Activated CD8-positive, alpha-beta T cell treated with anti-CD3 and anti-CD28 coated beads, Interleukin-2, amount 10 ng/mL, durations not matched to agents 7 days and 5 days (primary cell): ENCODE measurements at places on chromosomes 13 and 19. TPM values are rescaled to one million over a fixed set of nuclear protein-coding genes. Genes with fewer than 3 reads are reported as not detected.

Gene KLK10
- not detected for total RNA-seq

Gene TSKS
- 1.1 TPM for total RNA-seq

Gene DENND1C
- total RNA-seq, result 94.1 TPM

Gene PGLYRP2
- total RNA-seq, result not detected

Gene LGALS7
- total RNA-seq, result not detected

Gene SOX1
- not detected for total RNA-seq

Gene PTOV1
- 78.8 TPM for total RNA-seq

Gene TMIGD2
- total RNA-seq, result 35.9 TPM

Gene S1PR2
- total RNA-seq, result 3.5 TPM

Gene F7
- not detected for total RNA-seq

Gene ZIC2
- total RNA-seq, result not detected

Gene ARMC6
- total RNA-seq, result 35.4 TPM

Gene ADGRL1
- total RNA-seq, result 7.7 TPM

Gene IRS2
- 3.3 TPM for total RNA-seq

Gene KRI1
- 64.0 TPM for total RNA-seq

GRCh38 chr13:35727881-35728280 lies 251.4 kb upstream of the MAB21L1 start:
- no peak for DNase-seq

DNA sequence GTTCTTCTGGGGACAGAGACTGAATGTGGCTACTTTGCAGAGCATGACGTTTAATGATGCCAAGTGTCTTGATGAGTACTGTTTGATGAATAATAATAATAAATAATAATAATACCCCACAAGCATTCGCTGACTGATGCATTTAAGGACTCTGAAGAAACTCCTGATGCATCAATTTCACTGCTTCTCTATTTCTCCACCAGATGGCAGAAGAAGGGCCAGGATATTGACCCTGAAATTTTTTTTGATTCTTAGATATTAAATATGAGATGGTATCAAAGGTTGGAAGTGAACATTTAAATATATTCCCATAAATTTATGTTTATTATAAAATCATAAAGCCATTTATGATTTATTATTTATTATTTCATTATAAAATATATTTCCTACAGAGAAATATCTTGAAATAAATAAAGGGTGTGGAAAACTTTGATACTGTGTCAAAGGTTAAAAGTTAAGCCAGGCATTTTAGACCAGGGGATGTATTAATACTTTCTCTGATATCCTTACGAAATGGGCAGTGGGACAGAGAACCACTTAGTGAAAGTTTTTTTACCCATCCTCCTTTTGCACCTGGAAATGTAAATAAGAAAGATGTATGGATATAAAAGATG lies 170.9 kb downstream of the LACC1 start:
- no peak for DNase-seq

DNA sequence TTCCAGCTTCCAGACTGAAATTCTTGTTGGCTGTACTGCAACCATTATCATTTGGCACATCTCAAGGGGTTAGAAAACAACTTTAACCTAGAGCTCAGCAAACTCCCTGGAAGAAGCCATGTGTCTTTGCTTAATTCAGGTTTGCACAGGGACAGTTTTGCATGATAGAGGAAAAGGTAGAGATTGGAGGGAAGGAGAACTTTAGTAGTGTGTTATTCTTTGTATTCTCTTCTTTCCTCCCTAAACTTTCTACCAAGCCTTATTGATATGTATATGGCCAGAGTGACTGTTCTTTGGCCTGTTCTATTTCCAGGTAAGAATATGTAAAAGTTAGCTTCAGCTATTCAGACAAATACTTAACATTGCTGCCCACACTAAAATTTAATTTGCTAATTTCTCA lies 53.1 kb downstream of the UGGT2 start:
- no peak for DNase-seq

DNA sequence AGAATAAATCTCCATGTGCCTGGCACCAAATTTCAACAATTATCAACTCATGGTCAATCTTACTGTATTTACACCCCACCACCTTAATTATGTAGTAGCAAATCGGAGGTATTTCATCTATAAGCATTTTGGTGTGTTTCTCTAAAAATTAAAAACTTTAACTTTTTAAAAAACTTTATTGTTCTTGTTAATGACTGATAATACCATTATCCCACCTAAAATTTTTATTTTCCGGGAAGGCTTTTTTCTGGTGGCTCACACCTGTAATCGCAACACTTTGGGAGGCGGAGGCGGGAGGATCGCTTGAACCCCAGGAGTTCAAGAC lies 453 bp upstream of the PDCD2L start:
- no peak for DNase-seq

DNA sequence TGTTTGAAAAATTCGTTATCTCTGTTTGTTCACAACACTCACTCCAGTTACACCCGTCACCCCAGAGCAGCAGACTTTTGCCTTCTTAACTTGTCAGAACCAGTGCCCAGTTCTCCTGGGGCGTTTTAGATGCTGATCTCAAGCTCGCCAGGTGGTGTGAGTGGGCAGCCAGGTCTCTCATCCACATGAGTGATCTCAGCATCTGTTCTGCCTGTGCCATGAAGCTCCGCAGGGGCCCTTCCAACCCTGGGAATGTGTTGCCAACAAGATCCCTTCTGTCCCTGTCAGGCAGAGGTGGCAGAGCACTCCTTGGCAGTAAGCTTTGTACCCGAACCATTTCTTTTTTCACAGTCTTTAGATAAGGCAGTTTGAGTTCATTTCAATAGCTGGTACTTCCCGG lies 896.5 kb downstream of the UQCRFS1 start:
- DNase-seq, result no peak

GRCh38 chr13:89790696-89791095 lies 1556.8 kb upstream of the MIR17HG start:
- no peak for DNase-seq

GRCh38 chr13:74243637-74244526 lies 109.7 kb upstream of the KLF12 start:
- no peak for DNase-seq

DNA sequence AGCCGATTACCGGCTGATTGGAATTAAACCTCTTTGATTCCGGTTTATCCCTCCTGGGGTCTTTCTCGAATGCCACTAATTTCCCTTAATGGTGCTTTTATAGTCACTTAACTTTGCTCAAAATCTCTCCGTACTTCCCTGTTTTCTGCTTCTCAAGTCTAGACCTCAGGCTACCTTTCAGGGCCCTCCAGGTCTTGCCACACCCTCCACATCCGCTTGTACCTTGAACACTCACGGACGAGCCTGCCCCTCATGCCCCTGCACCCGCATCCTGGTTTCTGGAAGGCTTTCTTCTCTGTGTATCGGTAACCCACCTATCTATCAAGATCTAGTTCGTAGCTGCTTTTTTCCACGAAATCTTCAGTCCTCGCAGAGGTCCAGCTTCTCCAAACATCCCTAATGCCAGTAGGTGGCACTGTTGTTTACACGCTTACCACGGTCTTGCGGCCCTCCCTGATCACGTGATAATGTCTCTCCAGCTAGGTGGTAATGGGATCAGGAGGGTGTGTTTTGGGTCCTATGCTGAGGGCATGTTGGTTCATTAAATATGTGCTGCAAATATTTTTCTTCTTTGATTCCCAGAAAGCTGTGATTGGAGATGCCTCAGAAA lies 13.8 kb downstream of the ATP12A start:
- peak; percentile 62 for DNase-seq

GRCh38 chr13:43348397-43348796 lies 325.0 kb downstream of the DNAJC15 start:
- no peak for DNase-seq

DNA sequence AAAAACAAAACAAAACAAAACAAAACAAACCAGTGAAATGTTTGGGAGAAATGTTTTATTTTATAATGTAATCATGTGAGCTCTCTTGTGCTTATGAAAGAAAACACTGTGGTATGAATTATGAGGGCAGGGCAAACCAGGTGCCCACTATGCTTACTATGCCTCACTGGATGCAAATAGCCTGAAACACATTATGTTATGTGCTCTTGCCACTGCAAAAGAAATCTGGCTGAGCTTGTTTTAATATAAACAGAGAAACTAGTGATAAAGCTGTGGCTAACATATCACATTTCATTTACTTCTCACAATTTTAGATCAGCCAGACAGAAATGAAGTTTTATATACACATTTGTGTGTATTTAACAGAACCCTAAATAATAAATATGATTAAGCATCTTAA lies 8.7 kb upstream of the NBEA start:
- DNase-seq, result no peak

- DNase-seq, result peak; percentile 35
These were observed 34.4 kb downstream of the DNAJC15 start for GRCh38 chr13:43057653-43058317.

GRCh38 chr19:7366701-7367420 lies 18.1 kb downstream of the ARHGEF18 start:
- DNase-seq, result peak; percentile 54

DNA sequence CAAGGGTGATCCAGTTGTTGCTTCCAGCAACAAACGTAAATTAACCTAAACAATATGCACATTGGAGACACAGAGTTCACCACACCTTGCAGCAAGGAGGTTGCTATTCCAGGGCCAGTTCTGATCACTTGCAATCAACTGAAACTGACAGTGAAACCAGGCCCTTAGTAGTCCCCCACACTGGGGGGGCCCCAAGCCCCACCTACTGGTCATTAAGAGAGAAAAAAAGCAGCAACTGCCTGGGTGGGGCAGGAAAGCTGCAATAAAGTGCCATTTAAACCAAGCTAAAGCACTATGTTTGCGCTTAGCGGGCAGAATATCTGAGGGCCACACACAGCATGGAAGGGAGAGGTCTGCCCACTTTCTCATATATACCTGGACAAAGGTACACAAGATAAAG lies 51.5 kb downstream of the ATP7B start:
- DNase-seq, result peak; percentile 31

GRCh38 chr13:40402931-40403431 lies 263.5 kb downstream of the FOXO1 start:
- no peak for DNase-seq

- DNase-seq, result no peak
These were observed 32.5 kb upstream of the KATNAL1 start for GRCh38 chr13:30339738-30340330.

GRCh38 chr19:43774103-43774939 lies 6.5 kb downstream of the KCNN4 start:
- DNase-seq, result no peak

GRCh38 chr13:113305208-113305607 lies 8.2 kb downstream of the LAMP1 start:
- DNase-seq, result no peak

DNA sequence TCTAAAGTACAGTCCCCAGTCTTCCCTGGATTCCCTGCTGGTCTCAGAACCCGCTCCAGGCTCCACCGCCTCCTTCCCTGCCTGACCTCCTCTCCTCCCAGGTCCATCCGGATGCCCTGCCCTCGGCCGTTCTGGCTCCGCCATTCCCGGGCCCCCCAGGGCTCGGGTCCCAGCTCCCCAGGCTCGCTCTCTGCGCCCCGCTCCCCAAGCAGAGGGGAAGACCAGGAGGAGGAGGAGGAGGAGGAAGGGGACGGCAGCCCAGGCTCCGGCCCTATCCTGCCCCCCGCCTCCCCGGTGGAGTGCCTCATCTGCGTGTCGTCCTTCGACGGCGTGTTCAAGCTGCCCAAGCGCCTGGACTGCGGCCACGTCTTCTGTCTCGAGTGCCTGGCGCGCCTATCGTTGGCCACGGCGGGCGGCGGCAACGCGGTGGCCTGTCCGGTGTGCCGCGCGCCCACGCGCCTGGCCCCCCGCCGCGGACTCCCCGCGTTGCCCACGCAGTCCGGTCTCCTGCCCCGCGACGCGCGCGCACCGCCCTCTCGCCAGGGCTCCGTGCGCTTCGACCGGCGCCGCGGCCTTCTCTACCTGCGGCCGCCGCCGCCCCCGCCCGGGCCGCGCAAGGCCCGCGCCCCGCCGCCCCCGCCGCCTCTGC lies 647 bp downstream of the RNF225 start:
- DNase-seq, result no peak

DNA sequence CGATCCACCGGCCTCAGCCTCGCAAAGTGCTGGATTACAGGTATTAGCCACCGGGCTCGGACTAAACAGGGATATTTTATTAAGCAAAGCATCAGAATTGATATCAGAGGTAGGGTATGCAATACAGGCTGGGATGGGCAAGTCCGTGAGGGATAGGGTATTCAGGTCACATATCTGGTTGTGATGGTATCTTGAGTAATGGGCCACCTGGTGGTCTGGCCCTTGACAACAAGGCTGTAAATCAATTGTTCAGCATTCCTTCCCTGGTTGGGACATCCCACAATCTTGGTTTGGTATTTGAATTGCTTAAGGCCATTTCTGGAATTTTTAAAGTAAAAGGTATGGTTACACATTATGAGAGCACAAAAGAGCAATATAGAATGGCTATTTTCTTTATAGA lies 1588.0 kb downstream of the SLITRK1 start:
- DNase-seq, result no peak

DNA sequence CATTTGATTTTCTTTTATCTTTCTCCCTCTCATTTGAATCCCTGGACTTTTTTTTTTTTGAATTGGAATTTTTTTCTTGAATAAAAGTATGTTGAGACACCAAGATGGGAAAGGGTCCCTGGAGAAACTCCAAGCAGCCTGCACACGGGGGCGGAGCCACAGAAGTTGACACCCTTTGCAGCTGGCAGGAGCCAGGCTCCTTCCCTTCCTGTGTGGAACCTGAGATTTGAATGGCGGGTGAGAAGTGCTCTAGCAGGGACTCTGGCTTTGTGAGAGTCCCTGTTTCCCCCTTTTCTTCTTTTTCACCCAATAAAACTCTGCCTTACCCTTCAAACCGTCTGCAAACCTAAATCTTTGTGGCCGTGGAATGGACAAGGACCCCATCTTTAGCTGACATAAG lies 1381.0 kb upstream of the MIR17HG start:
- no peak for DNase-seq

GRCh38 chr13:32056316-32056715 lies 24.7 kb downstream of the FRY start:
- no peak for DNase-seq

GRCh38 chr19:19379527-19379926 lies 25.9 kb upstream of the GATAD2A start:
- DNase-seq, result no peak

GRCh38 chr19:3160219-3160618 lies 18.4 kb upstream of the S1PR4 start:
- DNase-seq, result no peak

GRCh38 chr19:4911786-4912672 lies 2.7 kb downstream of the UHRF1 start:
- DNase-seq, result peak; percentile 81
